Tongue (tissue), 3 donors: ENCODE measurements at places on chromosomes 13 and 19. TPM values are rescaled to one million over a fixed set of nuclear protein-coding genes. Genes with fewer than 3 reads are reported as not detected.
A peak's percentile ranks its signal among the peaks of the same experiment; 100 is the strongest.

MEIS3 gene
- 9.9 TPM for total RNA-seq

GRCh38 chr19:20367811-20368294, 197.7 kb downstream of the ZNF737 start:
- DNase-seq, result peak; percentile 48

DNA sequence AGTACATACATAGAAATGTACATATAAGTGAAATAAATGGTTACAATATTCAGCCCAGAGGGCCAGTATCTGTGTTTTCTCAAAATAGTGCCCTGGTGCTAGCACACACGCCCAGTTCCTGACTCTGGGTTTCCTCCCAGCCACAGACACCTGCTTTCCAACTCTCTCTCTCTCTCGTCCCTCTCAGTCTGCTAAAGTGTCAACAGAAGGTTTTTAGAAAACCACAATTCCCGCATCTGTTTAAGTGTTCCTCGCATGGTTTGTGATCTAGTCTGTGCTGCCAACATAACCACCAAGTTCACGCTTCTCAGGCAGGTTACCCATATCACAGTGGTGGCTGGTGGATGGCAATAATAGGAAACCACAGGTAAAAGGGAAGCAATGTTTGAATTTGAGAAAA, 17.8 kb upstream of the UPF3A start:
- no peak for DNase-seq

DNA sequence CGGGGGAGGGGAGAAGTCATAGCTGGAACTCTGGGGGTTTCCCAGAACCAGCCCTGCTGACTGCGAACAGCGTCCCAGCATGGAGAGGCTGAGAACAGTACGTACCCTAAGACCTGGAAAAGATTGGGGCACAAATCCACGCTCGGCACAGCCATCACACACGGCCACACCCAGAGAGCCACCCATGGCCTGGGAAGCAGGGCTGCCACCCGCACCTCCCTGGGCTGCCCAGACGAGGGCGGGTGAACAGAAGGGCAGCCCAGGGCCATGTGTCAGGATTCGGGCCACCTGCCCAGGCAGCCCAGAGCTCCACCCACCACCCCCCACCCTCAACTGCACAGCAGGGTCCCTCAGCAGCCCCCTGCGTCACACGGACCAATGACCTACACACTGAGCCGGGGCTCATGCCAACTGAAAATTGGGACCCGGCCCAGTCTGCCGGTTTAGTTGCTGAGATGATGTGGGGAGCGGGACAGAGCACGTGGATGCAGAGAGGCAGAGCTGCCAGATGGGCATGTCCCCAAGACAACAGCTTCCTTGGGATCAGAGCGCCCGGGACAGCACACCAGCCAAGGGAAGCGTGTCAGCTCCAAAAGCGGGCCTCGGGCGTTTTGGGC, 8.5 kb downstream of the UBXN6 start:
- DNase-seq, result peak; percentile 87

N4BP2L2 gene
- total RNA-seq, result 256 TPM

GRCh38 chr13:20359335-20359734, 127.2 kb upstream of the GJB6 start:
- DNase-seq, result no peak

- DNase-seq, result no peak
These were observed 14.2 kb downstream of the ZAR1L start for GRCh38 chr13:32300920-32301319.

DNA sequence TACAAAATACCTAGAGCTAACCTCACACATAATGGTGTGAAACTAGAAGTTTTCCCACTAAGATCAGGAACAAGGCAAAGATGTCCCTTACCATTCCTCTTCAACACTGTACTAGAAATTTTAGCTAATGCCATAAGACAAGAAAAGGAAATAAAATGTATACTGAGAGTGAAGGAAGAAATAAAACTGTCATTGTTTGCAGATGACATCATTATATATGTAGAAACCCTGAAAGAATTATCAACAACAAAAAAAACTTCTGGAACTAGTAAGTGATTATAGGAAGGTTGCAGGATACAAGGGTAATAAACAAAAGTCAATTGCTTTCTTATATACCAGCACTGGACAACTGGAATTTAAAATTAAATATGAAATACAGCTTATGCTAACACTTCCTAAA, 93.7 kb downstream of the TNFSF11 start:
- DNase-seq, result no peak

DNA sequence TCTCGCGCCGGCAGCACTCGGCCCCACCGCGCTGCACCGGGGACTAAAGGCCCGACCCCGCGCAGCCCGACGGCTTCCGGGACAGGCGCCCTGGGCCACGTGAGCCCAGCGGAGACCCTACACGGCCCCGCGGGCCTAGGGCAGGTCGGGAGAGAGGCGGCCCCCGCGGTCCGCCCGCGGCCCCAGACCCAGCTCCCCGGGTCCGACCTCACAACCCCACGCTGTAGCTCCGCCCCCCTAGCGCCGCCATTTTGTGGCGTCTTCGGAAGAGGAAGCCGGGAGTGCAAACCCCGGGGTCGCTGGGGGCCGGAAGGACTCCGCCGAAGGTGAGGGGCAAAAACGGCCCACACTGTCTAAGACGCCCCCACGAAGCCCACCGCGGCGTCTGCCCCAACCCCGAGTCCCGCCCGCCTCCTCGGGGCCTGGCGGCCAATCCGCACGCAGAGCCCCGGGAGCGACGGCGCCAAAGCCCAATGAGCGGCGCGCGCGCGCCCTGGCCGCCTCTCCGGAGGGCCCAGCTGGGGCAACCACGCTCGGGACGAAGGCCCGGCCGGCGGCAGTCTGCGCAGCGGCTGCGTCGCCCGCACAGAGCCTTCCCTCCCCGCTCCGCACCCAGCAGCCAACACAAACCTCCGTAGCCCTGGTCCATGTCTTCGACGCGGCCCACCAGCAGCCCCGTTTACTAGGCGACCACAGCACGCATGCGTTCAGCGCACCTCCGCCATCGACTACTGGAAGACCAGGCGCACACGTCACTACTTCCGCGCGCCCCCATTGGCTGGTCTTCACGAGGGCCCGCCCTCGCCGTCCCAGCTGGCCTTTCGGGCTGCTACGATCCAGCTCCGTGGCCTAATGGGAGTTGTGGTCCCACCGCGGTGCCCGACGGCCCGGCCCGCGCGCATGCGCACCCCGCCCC, at the start of gene AKAP8:
AKAP8 (minus strand) TSS at position 705 of the 916 bp plus-strand sequence; CDS start at position 649, 56 bp downstream.
- DNase-seq, result peak; percentile 99
